Fibroblast of skin of back (primary cell): ENCODE measurements at places on chromosomes 7 and 10.

DNA sequence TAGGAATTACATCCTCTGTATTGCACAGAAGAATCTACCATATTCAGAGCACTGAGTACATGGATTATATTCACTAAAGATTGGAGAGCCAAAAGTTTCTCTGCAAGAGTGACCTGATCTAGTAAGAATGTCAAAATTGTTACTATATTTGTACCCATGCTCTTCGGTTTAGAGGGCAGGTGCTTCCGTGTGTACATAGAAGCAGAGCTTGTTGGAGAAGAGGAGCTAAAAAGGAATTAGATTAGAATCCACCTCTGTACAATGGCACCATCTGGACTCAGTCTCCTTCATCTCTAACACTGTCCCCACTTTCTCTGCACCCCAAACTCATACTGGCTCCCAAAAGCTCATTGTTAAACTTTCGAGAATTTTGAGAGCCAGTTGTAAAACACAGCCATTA is 8.3 kb downstream of the CALD1 start:
- DNase-seq = no peak

DNA sequence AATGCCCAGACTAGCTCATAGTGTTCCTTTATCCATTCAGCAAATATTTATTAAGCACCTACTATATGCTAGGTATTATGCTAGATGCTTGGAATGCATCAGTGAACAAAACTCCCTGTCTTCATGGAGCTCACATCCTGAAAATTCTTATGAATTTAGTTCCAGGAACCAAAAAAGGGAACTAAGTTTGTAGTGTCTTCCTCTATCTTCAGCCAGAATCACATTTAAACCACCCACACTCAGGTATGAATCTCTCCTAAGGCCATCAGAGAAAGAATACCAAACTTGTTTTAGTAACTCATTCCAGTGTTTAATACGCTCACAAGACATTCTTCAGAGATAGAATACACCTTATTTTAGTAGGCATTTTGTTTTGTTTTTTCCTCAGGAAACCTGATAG is 10.1 kb upstream of the EGR2 start:
- no peak for DNase-seq

DNA sequence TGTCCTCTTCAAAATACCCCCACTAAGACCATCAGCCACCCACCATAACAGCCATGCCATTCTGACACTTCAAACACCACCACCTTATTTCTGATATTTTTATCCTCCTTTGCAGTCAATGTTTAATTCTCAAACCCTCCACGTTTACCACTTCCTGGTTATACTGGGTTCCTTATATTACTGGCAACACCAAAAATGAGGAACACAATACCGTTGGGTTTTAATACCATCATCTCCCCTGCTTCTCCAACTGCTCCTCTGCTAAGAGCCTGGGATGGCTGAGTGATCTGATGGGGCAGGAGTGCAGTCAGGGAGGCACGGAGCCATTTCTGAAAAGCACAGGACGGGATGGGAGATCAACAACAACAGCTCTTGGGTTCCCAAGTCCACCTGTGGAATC is 140.5 kb downstream of the CHCHD3 start:
- DNase-seq = no peak

GRCh38 chr10:43026039-43026973 is 50.6 kb upstream of the RET start:
- peak; percentile 2 for DNase-seq

GRCh38 chr10:11286261-11286852 is 268.7 kb downstream of the CELF2 start:
- DNase-seq = no peak

DNA sequence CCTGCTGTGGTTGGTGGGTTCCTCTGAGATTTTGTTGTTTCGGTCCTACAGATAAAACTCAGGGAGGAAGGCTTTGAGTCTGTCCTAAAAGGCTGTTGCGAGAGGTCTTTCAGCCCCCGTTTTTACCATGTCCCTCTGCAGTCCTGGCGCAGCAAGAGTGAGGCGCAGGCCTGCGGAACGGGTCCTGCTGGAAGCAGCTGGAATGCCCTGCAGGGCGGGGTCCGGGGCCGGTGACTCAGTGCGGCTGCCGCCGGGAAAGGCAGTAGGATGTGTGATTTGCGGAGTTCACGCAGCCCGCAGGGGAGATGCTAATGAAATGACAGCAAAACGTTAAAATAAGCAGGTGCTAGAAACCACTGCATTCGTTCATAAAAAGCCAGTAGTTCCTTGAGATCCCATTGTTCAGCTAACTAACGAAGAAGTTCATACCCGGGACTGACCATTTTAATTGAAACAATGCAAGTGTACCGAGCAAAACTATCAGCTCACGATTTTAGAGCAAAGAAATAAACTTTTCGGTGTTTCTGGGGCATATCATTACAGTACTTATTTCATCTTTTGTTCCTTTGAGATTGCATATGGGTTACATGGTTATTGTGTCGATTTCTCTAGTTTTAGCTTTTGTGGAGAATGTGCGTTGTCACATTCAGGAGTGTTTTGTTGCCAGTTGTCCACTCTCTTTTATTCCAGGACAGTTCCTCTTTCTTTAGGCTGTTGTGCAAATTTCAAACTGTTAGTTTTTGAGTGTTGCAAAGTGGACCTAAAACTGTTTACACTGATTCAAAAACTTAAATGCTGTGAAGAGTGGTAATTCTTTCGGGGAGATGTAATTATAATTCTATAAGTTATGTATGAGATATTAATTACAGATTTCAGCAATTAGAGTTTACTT is 783 bp downstream of the ANLN start:
- DNase-seq = peak; percentile 90

DNA sequence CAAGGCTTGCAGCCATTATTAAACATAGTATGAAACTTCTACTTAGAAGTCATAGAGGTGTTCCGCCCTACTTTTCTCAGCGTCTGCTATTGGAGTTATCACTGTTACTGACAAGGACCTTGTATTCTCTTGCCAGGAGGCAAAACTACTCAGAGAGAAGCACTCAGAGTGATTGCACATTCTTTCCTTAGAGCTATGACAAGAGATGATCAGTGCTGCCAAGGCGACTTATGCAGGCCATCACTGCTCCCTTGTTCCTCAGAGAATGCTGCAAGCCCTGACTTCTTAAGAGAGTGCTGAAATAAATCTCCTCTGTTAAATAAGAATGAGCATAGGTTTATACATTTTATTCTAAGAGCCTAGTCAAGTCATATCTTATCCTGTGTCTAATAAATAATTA is 534.6 kb upstream of the PHF14 start:
- DNase-seq = no peak

- peak; percentile 80 for DNase-seq
These were observed 918 bp downstream of the CALHM2 start for GRCh38 chr10:103451091-103451813.

DNA sequence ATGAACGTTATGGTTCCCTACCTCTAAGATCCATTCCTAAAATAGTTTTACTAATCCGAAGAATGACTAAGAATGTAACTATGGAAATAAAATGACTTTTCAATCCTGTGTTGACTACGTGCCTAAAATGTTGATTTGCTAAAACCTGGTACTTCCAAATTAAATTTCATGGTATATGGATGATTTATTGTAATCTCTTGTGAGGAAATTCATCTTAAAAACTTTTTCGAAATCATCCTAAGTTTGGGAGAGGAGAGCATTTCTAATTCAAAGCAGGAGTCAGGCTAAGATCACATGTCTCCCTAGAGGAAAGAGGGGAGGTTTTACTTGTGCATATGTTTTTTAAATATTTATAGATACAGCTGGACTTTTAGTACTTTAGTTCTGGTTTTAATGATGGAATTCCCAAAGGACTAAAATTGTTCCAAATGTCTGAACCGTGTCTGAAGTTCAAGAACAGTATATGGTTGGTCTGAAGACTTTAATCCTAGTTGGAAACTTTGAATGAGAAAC is 483.9 kb downstream of the AUTS2 start:
- peak; percentile 75 for DNase-seq

DNA sequence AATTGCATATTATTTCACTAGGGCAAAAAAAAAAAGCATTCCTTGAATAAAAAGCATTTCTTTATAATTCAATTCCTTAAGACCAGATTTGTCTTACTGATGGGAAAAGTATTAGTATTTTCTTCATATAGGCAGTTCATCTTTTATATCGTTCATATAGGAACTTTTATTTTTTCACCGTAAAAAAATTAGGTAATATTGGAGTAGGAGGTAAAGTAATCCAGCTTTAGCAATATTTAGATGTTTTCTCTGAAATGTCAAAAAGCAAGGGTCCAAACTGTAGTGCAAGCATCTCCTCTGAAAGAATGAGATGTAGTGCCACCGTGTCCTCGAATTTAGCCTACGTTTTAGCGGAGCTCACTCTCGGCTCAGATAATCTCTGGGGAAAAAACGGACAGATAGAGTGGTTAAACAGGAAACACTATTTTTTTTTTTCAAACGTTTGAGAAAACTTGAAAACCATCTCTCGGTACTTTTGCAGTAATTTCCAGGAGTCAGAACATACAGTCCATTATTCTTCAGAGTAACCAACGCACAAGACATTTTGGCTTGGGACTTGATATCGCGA is 5.5 kb upstream of the SPAG6 start:
- no peak for DNase-seq

DNA sequence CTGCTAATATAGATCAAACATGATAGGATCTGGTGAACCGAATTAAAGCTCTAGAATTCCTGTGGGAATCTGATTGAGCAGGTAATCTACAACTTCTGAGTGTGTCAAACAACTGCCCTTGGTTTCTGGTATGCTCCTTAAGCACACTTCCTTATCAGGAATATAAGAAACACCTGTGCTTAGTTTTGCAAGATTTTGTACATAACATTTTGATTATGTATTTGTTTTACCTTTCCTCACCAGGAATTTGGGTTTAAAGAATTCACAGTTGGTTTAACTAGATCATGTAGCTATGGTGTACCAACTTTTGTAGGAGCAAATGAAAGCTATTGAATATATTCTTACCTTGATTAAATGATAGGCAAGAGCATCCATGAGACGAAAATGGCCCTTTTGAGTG is 40.6 kb downstream of the MCU start:
- DNase-seq = no peak

GRCh38 chr7:131606346-131607290 is 50.2 kb upstream of the PODXL start:
- DNase-seq = no peak

DNA sequence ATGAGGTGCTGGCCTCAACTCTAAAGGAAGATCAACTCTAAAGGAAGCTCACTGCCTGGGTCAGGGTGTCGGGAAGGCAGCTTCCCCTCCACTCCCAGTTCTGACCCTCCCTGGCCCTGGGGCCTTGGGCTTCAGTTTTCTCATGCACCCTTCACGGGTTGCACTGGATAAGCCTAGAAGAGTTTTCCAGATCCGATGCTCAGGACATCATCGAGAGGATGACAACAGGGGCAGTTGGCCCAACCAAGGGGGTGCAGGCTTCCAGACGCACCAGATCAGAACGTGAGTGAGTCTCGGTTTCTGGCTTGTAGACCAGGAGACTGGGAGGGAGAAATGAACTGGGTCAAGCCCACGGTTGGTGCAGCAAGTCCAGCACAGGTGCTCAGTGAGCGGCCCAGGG is 34.2 kb upstream of the CHST15 start:
- no peak for DNase-seq

DNA sequence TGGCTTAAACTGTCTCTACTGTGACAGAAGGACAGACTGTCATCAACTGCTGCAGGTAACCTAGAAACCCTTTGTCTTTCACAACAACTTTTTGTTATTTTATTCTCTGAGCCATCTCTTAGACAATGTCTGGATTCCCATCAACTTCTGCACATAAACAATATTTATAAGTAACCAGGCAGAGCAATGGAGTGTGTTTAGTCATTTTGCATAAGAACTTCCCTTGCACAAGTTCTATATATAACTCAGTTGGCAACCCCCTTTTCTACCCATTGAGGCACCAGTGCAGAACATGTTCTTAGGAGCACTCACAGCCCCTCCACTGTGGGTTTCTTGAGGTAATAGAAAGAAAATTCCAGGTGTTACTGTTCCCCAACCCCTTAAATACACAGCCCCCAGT is 65.0 kb upstream of the IL6 start:
- DNase-seq = peak; percentile 47

- DNase-seq = no peak
These were observed 9.5 kb upstream of the FOXL3 start for GRCh38 chr7:280461-280860.

DNA sequence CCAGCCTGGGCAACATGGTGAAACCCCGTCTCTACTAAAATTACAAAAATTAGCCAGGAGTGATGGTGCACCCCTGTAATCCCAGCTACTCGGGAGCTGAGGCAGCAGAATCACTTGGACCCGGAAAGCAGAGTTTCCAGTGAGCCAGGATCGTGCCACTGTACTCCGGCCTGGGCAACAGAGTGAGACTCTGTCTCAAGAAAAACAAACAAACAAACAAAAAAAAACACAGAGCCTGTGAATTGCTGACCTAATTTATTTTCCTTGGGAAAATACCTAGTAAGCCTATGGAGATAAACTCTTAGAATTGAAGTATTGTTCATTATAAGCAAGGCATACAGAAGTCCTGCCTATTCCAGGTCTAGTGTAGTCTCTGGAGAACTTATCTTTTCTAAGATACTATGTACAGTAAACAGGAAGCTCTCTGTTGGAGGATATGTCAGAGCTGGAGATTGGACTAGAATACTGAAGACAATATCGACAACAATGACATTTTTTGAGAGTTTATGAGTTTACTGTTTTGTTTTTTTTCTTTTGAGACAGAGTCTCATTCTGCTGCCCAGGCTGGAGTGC is 14.9 kb downstream of the GTF2I start:
- no peak for DNase-seq

DNA sequence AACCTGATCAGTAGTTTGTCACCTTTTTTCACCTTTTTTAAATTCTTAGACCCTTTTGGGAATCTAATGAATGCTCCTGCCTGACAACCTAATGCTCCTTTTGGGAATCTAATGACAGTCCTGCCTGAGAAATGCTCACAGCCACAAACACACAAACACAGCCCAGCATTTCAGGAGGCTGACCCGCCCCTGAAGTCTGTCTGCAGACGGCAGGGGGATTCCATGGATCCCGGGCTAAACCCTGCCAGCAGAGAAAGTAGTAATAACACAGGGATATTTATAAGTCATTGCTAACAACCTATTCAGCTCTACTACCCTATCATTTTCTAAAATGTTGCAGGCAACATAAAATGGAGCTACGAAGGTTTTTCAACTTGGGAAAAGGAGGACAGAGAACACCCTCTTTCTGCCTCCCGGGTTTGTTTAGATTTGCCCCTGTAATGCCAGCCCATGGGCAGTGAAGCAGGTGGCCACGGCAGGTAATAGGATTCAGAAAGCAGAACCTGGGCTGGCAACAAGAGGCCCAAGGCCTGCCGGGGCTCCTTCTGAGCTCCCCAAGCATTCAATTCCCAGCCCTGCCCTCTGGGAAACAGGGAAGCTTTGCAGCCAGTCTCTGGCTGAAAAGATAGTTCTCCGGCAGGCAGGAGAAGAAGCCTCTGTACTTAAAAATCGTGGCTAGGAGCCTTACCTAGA is 65.2 kb downstream of the CREB3L2 start:
- DNase-seq = no peak
